ENCODE measurements at places on chromosomes 1 and 21.

DNA sequence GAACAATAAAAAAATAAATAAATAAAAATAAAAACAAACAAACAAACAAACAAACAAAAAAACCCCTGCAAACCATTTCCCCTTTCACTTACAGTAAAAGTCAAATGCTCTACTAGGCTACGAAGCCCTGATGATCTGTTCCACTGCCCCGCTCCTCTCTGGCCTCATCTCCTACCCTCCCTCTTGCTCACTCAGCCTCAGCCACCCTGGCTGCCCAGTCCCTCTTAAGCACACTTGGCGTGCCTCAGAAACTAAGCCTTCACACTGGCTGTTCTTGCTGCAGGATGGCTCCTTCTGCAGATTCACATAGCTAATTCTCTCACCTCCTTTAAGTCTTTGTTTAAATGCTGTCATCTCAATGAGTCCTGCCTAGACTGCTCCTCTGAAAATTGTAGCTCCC is 30.8 kb upstream of the UHMK1 start:
- no peak for DNase-seq

- no peak for DNase-seq
Observed at GRCh38 chr1:221309723-221310122, 430.5 kb downstream of the HLX start.

DNA sequence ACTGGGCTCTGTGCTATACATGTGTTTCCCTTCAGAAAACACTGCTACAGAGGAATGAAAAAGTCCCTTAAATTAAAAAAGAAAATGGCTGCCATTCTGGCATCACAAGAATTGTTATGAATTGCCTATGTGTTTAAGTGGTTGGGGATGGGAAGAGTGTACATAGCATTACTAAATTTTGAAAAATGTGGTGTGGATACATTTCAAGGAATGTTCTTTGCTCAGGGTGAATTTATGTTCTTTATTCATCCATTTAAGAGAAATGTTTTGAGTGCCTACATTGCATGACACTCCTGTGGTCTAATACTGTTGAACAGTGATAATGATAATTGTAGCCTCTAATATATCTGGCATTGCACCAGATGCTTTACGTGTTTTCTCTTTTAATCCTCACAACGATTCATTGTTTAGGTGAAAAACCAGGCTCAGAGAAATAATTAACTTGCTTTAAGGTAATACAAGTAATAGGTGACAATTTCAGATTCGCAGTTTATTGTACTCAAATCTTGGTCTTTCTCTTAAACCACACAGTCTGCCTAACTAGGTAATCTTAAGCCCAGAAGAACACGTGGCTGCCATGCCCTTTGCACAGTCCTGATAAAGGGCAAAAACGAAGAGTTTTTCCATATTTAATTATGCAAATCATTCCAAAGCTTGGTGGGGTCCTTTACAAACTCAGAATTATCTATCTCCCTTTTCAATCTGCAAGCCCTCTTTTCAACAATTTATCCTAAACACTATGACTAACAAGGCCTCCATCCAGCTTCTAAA is 31.5 kb downstream of the DPT start:
- no peak for DNase-seq

GRCh38 chr1:155968670-155969069 is 9.7 kb downstream of the ARHGEF2 start:
- no peak for DNase-seq

DNA sequence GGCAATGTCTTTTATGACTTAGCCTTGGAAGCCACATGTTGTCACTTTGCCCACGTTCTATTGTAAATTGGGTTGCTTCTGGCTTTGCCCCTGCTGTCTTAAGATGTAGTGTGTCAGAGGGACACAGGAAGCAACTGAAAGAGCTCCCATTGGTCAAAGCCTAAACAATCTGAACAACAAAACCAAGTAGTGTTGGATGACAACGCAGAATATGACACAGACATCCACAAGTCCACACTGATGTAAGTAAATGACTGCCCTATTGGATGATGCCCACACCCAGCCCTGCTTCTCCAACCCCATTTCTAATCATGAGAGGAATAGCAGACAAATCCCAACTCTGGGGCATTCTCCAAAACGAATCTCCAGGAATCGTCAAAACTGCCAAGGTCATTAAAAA is 50.7 kb downstream of the ELF3 start:
- no peak for DNase-seq

- no peak for DNase-seq
Observed at GRCh38 chr21:36209626-36210171, 53.1 kb downstream of the DOP1B start.

DNA sequence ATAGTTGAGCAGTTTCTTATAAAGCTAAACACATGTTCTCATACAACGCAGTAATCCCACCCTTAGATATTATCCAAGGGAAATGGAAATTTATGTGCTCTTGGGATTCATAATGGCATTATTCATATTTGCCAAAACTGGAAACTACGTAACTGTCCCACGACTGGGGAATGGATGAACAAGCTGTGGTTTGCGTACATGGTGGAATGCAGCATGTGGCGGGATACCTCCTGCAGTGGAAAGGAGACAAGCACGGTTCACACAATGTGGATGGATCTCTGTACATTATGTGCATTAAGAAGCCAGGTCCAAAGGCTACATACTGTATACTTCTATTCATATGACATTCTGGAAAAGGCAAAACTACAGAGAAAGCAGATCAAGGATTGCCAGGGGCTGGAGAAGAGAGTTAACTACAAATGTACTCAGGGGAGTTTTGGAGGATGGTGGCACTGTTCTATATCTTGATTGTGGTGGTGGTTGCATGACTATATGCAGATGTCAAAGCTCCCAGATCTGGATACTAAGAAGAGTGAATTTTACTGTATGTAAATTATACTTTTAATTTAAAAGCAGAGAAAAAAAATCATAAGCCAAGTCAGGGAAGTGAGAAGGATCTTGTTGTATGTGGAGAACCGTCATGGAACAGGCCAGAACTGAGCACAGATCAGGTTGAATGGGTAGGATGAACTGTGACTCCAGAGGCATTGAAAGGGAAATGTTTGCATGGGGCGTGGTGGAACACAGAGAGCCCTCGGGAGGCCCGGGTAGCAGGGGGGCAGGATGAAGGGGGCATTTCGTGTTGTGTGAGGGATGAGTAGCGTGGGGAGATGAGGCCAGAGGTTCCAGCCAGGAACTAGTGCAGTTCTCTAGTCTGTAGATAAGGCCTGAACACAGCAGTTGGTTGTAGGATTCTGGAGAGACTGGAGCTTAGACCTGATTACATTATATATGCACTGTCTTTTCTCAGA is 90.7 kb downstream of the GALNT2 start:
- DNase-seq, result no peak

GRCh38 chr1:159961636-159962035 is 7.6 kb upstream of the SLAMF9 start:
- no peak for DNase-seq

GRCh38 chr1:232968965-232969364 is 18.6 kb downstream of the NTPCR start:
- DNase-seq, result peak; percentile 94

- DNase-seq, result no peak
Observed at GRCh38 chr1:24071941-24072340, 40.0 kb downstream of the MYOM3 start.
